ENCODE measurements at places on chromosomes 7 and 10.

DNA sequence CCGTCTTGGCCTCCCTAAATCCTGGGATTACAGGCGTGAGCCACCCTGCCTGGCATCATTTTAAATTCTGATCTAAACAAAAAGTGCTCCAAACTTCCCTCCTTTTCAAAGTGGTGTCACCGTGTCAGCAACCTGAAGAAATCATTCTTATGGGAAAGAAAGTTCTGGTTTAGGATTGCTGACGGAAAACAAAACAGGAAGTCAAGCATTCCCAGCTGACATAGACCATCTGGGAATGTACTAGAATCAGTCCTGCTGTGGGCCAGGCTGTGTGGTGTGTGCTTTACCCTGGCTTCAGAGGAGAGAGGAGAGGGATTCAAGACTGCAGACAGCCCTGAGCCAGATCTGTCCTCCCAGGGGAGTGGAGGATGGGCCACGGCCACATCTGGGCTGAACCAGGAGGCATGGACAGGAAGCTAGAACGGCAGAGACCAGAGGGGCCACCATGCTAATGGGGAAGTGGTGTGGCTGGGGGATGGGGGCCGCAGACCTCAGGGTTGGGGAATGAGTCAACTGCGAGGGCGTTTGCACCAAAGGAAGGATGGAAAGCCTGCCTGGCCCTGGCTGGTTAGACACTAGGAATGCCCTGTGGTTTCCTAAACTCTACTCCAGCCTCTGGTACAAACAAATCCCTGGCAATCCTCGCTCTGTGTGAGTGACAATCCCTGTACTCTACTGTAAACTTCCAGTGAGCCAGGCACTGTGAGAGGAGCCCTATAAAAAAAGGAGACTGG is 16.7 kb upstream of the CLIP2 start:
- DNase-seq: no peak

DNA sequence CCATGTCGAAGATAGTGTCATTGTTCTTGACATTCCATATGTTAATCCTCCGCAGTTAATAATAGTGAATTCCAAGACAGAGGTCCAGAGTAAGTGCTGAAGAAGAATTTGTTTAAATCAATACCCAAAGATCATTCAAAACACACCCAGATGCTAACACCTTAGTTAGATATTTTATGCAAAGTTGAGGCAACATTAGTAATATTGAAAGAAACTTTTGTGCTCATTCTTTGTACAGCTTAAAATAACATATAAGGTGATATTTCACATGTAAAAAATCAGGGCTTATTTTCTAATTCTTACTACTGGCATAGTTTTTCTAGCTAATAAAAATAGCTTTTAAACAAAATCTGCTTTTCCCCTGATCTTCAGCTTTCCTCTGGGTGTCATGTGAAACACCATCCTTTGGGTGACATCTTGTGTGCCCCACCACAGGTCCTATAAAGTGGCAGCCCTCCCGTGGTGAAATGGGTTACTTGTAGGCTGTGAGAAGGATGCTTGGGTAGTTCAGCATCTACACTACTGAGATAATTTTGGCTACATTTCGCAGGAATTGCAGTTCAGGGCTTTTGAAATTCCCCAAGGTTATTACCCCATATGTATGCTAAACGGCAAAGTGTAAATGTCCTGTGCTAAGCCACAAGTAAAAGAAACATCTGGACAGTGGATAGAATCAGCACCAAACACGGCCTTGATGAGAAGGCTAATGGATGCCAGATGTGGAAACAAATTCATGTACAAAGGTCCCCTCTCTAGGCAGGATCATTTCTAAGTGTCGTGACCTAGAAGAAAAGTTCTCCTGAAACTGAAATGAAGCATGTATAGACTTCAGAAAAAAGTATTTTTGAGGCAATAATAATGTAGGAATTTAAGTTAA is 105.4 kb downstream of the GRM3 start:
- no peak for DNase-seq

GRCh38 chr10:99930731-99931550 is 78.8 kb downstream of the DNMBP start:
- peak; percentile 98 for DNase-seq

GRCh38 chr10:103125323-103126267 is 67.5 kb downstream of the NT5C2 start:
- no peak for DNase-seq

- DNase-seq: no peak
Measured at GRCh38 chr10:1874533-1874932, 137.2 kb upstream of the ADARB2 start.

DNA sequence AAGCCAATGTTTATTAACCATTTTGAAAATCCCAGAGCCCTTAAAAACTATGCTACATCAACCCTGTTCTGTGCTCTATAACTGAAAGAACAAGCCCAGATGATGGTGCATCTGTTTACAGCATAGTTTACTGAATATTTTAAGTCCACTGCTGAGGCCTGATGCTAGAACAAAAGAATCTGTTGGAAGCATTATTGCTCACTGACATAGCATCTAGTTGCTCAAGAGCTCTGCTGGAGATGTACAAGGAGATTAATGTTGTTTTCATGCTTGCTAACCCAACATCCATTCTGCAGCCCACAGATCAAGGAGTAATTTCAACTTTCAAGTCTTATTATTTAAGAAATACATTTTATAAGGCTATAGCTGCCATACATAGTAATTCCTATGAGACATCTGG is 181.3 kb upstream of the FEZF1 start:
- DNase-seq: no peak

GRCh38 chr10:48572414-48572813 is 32.5 kb downstream of the ARHGAP22 start:
- DNase-seq: no peak

- no peak for DNase-seq
Measured at GRCh38 chr7:106098889-106099288, 13.2 kb downstream of the SYPL1 start.

- peak; percentile 60 for DNase-seq
Measured at GRCh38 chr7:50262916-50263690, 41.4 kb upstream of the IKZF1 start.

DNA sequence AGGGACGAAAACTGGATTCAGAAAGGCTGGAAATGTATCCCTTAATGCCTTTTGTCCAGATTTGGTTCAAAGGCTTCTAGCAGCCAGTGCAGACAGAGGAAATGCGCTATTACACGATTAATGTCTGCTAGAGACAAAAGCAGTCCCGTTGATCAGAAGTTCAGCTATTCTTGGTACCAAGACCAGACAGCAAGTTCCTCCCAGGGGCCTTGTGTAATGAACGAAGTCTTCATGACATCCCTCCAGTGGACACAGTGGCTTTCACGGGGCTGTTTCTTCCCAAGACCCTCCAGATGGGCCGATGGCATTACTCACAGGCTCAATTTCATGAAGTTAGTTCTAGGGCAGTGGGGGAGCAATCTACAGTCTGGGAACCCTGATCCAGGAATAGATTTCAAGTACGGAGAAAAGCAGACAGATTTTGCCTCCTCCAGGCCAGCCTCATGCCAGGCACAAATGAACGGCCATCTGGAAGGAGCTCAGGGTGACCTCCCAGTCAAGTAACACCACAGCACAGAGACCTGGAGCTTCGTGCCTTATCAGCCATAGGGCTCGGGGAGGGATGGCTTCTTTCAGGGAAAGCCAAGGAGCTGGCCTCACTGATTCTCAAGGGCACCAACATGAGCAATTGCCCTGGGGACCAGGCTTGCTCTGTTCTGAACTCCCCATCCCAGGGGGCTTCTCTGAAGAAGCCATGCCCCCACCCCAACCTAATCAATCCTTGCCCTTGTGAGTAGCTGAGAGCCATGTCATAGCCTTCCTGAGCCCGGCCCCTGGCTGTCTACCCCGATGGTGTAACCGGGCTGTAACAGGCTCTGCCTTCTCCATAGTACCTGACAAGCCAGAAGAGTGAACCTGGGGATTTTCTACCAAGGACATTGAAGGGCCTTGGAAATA is 101.1 kb downstream of the PRKAG2 start:
- DNase-seq: no peak

GRCh38 chr7:130904031-130904757 is 170.2 kb upstream of the KLF14 start:
- DNase-seq: peak; percentile 70

DNA sequence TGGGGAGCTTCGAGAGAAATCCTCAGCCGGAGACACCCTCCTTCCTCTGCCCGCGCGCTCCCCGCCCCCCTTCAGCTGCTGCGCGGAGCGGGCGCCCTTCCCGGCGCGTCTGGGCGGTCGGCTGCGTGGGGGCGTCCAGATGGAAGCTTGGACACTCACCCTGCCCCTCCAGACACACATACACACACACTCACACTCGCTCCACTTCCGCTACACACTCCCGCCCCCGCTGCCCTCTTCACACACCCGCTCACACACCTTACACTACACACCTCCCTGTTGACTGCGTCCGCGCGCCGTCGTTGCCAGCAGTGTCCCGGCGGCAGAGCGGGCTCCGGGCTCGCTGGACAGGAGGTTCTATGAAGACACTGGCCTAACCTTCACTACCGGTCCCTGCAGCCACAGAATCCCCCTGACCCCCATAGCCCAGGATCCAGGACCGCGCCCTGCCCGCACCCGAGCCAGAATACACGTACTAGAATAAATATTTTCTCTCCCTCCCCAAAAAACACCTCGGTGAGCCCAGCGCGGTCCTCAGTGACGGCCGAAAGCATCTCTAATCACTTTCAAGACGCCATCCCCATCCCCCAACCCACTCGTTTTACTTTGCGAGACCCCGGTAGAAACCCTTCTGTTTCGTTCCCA is 1.1 kb upstream of the EGR2 start:
- peak; percentile 82 for DNase-seq

All from DMS53 (cell line).